ENCODE measurements at places on chromosomes 2 and 18. TPM values are rescaled to one million over a fixed set of nuclear protein-coding genes. Genes with fewer than 3 reads are reported as not detected.

SKOR2 gene
- total RNA-seq: 0.14 TPM

PDE1A gene
- total RNA-seq: not detected

GRCh38 chr18:46464926-46465655 is 191.9 kb downstream of the LOXHD1 start:
- DNase-seq: no peak

TMEM200C gene
- total RNA-seq: not detected

DSEL gene
- total RNA-seq: 0.09 TPM

Data from activated CD4-positive, alpha-beta T cell treated with anti-CD3 and anti-CD28 coated beads for 36 hours (primary cell).